ENCODE measurements at places on chromosomes 1 and 21. TPM values are rescaled to one million over a fixed set of nuclear protein-coding genes. Genes with fewer than 3 reads are reported as not detected.

DNA sequence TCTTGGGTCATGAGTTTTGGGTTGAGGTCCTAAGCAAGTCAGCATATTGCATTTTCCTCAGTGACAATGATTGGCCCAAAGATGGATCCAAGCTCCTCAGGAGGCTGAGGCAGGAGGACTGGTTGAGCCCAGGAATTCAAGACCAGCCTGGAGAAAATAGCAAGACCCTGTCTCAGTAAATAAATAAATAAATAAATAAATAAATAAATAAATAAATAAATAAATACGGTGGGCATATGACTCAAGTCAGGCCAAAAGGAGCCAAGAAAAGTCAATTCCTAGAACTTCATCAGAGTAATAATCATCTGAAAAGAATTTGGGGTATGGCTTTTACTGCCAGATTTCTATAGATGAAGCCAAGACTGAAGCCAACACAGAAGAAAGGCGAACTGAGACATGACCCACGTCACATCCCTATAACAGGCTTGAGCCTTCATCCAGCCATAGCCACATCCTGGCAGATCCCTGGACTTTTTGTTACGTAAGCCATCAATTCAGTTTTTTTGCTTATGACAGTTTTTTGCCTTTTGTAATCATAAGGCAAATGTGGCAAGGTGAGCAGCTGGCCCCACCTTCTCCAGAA lies 88.5 kb upstream of the NFASC start:
- no peak for DNase-seq

DNA sequence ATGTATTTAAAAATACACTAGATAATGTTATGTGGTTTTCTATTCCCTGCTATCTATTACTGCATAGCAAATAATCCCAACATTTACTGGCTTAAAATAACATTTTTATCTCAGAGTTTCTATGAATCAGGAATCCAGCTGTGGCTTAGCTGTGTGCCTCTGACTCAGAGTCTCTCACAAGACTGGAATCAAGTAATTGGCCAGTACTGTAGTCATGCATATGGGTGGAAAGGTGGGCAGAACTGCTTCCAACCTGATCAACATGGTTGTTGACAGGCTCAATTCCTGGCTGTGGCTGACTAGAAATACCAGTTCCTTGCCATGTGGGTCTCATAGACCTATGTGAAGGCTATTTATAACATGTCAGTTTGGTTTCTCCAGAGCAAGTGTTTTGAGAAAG lies 131.8 kb downstream of the PDE4B start:
- DNase-seq: no peak

GRCh38 chr1:152034654-152035538 lies 1.9 kb downstream of the S100A11 start:
- DNase-seq: no peak

DNA sequence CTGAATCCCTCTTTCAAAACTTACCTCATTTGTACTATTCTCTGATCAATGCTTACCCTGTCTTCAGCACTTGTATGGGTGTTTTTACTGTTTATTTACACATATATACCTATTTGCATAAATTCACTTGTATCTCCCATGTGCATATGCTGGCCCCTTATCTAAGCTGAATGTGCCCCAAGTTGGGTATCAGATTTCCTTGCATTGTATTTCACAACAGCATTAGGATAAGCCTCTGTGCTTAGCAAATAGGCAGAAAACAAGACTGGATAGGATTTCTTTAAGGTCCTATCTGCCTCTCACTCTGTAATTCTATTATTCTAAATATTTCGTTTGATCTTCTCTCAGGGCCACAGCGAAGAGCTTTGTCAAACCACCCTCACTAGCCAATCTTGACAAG lies 45.9 kb upstream of the IPO9 start:
- no peak for DNase-seq

Gene ARMH1
- 3.5 TPM for polyA plus RNA-seq

DNA sequence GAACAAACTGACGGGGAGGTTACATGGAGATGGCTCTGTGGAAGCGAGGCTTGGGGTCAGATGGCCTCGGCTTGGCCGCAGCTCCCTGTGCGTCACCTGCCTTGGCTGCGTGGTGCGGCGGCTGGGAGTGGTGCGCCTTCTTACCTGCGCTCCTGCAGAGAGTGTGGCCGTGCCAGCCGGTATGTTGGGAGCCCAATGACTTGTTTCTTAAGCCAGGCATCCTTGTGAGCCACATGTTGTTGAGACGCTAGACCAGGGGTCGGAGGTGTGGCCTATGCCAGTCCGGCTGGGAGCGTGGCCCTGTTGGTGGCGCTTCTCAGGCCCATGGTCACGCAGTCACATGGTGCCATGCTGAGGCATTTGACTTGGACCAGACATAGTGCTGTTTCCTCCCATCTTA lies 10.5 kb downstream of the SLX9 start:
- DNase-seq: no peak

Gene SMPDL3B
- polyA plus RNA-seq: 0.49 TPM

- no peak for DNase-seq
Observed at GRCh38 chr1:247216261-247216660, 39.6 kb upstream of the VN1R5 start.

GRCh38 chr1:178238722-178239510 lies 145.0 kb downstream of the RASAL2 start:
- no peak for DNase-seq

DNA sequence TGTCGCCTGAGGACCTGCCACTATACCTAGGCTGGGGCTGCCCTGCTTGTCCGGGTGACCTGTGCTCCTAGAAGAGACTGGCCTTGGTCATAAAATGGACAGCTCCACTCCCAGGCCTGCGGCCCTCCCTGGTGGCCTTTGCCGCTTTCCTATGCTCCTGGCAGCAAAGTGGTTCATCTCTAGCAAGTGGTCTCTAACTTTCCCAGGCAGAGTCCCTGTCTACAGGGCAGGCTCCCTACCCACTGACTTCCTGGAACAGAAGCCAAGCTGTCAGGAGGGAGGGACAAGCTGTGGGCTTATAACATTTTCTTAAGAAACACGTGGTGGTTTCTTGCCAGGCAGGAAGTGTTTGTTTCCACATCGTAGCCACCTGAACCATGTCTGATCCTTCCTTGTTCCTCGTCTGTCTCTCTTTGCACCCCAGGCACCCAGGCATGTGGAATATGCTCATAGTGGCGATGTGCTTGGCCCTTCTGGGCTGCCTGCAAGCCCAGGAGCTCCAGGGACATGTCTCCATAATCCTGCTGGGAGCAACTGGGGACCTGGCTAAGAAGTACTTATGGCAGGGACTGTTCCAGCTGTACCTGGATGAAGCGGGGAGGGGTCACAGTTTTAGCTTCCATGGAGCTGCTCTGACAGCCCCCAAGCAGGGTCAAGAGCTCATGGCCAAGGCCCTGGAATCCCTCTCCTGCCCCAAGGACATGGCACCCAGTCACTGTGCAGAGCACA lies 10.1 kb downstream of the H6PD start:
- no peak for DNase-seq

Gene KRTAP11-1
- polyA plus RNA-seq: not detected

Gene LCE1C
- not detected for polyA plus RNA-seq

DNA sequence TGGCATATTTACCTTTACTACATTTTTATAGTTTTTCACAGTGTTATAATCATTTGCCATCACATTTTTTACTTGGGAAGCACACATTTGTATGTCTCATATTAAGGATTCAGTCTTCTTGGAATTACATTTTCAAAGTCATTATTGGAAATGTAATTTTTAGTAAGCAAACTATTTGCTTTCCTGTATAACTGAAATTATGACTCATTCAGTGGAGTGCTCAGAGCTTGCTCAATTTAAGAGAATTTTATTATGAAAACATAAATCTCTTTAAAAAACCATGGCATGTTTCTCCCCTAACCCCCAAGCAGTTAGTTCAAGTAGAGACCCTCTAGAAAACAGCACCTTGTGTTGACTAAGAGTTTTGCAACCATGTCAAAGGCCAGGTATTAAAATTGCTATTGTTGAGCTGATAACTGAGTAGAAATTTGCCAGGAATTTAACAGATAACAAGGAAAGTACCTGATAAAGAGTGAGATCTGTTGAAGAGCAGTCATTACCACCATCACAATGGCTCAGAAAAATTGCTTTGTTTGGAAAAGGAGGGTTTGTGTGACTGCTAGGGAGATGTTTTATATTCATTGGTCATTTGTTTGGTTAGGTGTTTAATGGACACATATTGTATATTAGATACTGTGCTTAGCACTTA lies 105.9 kb downstream of the KCNK2 start:
- no peak for DNase-seq

DNA sequence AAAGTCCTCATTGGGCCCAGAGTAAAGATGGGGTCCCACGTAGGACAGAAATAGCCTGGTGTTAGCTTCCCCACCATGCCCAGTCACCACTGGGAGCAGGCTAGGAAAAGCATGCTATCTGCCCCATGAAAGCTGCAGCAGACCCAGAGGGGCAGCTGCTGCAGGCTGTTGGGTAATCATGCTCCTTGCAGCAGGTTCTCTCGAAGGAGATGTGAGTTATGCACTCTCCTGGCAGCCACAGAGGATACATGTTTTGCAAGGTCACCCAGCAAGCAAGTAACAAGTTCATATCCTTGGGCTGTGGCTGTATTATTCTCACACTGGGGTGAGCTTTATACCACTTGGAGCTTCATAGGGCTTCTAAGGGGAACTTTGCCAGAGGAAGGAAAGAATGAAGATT lies 9.1 kb upstream of the HEYL start:
- no peak for DNase-seq

- DNase-seq: no peak
Observed at GRCh38 chr1:159916242-159917051, 8.9 kb downstream of the TAGLN2 start.

Gene CYP2J2
- polyA plus RNA-seq: 4.1 TPM

DNA sequence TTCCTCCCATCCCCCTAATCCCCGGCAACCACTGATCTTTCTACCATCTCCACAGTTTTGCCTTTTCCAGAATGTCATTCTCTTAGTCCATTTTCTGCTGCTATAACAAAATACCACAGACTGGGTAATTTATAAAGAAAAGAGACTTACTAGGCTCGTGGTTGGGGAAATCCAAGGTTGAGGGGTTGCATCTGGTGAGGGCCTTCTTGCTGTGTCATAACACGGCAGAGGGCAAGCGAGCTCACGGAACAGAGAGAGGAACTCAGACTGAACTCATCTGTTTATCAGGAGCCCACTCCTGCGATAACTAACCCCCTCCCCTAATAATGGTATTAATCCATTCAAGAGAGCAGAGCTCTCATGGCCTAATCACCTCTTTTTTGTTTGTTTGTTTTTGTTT lies 52.0 kb downstream of the RUNX3 start:
- no peak for DNase-seq

All from urinary bladder (tissue), 4 donors.